ENCODE measurements at places on chromosomes 2 and 18. TPM values are rescaled to one million over a fixed set of nuclear protein-coding genes. Genes with fewer than 3 reads are reported as not detected.

DNA sequence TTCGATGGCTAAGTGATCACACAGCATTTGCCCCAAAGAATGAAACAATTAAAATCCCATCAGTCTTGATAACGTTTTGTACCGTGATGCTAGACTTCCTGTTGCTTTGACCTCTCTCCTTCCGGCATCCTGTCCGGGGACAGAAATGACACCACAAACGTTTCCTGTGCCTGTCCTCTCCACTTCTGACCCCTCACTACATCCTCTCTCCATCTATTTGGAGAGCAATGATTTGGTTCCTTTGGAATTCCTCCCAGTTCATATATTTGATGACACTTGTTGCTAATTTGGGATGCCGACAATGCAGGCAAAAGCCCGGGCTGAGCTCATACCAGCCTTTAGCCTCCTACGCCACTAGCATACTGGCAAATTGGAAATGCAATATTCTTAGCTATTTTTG lies 151.2 kb upstream of the CCDC68 start:
- DNase-seq = no peak

- DNase-seq = no peak
Observed at GRCh38 chr2:226478109-226478809, 321.4 kb downstream of the IRS1 start.

- DNase-seq = no peak
Observed at GRCh38 chr2:120465012-120465700, 119.2 kb downstream of the INHBB start.

DNA sequence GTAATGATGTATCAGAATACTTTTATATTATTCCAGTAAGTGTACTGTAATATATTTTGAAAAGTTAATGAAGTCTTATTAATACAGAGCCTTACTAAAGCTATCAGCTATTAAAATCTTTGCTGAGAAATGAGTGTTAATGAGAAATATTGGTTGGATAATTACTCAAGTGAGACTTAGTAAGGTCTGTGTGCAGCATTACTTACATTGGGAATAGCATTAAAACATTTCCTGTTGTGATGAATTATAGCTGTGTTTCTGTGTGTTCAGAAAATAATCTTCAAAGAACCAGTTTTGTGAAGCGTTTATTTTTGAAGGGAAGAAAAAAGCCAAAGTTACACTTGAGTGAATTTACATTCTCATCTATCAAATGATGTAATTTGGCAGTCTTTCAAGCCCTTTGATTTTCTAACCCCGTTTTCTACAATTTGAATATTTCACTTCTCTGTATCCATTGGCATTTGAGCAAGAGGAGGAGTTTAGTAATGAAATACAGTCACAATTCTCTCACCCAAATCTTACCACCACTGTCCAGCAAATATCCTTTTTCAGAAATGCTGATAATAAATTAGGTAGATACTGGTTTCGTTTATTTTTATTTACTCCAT lies 123.5 kb upstream of the BOD1L2 start:
- no peak for DNase-seq

- no peak for DNase-seq
Observed at GRCh38 chr2:166361351-166362153, 14.2 kb downstream of the SCN9A start.

DNA sequence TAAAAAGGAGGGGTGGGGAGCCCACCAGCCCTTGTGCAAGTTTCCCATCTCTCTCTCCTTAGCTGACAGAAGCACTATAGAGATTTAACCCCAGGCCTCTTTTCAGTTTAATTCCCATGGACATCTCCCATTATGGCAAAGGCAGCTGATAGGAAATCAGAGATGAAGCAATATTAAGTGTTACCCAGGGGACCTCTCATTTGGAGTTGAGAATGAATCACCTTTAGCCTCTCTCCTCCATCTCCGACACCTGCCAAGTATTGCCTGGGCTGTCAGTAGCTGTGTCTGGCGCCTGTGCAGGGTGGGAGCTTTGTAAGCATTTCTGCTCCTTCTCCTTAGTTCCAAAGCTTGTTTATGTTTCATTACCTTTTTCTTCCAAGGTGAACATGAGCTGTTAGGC lies 109.0 kb downstream of the AQP4 start:
- no peak for DNase-seq

- DNase-seq = no peak
Observed at GRCh38 chr2:109337221-109337620, 208.2 kb downstream of the SH3RF3 start.

DNA sequence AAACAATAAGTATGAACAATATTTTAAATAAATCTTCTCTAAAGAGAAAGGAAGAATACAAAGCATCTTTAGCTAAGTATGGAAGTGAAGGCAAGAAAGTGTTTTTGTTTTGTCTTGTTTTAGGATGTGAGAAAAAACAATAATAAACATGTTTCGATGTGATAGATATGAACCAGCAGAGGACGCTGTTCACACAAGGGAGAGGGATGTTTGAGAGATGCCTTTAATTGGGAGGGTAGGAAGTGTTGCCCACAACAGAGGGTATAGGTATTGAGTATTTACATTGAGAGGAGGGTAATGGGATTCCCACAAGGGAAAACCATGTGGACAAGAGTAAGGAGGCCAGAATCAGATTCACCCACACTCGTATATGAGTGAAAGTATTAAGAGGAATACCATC lies 55.1 kb downstream of the CDH19 start:
- no peak for DNase-seq

- DNase-seq = no peak
Observed at GRCh38 chr2:96207774-96208142, 869 bp downstream of the STARD7 start.

The ABCG8 gene
- total RNA-seq = not detected

The CYP26B1 gene
- not detected for total RNA-seq

The AMER3 gene
- total RNA-seq = not detected

The GATA6 gene
- total RNA-seq = not detected
